Stimulated activated CD8-positive, alpha-beta memory T cell treated with anti-CD3 and anti-CD28 coated beads, Interleukin-4, amount 100 ng/mL, for 1 hour (primary cell): ENCODE measurements at places on chromosomes 6 and 20.

DNA sequence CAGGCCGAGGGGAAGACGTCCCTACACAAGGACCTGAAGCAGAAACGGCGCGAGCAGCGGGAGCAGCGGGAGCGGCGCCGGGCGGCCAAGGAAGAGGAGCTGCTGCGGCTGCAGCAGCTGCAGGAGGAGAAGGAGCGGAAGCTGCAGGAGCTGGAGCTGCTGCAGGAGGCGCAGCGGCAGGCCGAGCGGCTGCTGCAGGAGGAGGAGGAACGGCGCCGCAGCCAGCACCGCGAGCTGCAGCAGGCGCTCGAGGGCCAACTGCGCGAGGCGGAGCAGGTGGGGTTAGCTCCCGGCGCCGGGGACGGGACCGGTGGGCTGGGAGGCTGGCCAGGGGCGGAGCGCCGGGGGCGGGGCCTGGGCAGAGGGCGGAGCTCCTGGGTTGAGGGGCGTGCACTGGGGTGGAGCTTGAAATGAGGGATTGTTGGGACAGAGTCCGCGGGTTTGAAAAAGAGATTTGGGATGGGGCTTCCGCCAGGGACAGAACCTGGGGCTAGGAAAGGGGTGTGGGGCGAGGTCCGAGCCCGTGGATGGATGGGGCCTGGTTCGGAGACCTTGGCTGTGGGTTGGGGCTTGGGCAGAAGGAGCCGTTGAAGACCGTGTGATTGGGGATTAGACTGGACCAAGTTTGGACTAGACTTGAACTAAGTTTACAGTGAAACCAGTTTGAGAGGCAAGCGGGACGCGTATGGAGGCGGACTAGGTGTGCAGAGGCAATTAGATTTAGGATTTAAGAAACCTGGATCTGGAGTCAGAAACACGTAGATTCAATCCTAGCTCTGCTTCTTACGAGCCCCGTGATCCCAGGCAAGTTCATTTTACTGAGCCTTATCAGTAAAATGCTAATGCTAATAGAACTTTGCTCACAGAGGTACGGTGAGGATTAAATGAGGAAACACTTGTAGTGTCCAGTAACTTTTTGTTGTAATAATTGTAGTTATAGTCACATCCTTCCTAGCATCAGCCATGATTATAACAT, 20.9 kb downstream of the DEF6 start:
- no peak for DNase-seq

DNA sequence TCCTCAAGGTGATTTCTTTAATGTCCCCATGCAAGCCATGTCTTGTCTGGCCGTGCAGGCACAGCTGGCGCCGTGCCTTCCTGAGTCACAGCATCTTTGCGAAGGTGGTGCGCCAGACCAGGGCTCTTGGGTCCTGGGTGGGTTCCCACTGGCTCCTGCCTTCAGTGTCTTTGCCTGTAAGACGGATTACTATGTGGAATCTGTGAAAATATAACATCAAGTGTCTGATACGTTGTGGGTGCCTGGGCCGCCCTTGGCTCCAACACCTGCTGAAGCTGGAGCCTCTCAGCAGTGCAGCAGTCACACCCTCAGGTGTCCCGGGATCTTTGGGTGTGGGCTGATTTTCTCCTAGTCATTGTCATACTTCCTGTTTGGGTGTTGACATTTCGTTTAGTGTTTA, 3.2 kb downstream of the OSBPL2 start:
- no peak for DNase-seq

DNA sequence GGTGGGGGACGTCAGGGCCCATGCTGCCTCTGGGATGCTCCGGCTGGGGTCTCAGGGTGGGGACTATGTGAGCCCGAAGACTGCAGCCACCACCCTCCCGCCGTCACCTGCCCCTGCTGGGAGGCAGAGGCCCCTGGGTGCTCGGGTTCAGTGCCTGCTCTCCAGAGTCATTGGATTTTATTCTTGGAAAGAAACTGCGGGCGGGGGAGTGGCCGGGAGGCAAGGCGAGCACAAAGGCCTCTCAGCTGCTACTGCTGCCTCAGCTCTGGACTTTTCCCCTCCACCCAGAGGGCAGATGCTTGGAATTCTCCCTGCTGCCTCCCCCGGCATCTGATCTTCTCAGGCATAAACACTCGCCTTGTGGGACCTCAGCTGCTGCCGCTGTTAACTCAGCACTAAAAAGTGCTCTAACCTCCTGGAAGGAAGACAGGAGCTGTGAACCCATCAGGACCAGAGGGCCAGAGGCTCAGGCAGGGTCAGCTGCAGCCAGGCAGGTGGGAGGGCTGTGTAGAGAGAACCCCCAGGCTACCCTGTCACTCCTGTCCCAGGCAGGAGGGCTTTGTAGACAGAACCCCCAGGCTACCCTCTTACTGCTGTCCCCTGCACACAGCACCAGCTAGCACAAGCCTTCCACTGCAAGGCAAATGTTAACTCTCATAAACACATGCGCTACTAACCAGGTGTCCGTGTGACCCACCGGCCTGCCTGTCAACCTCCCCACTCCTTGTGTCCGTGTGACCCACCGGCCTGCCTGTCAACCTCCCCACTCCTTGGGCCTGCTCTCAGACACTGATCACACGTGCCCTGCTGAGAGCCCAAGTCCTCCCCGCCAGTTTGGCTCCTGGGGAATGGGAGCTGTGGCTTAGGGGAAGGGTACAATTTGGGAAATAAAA, 9.4 kb upstream of the FRMD1 start:
- DNase-seq: no peak

DNA sequence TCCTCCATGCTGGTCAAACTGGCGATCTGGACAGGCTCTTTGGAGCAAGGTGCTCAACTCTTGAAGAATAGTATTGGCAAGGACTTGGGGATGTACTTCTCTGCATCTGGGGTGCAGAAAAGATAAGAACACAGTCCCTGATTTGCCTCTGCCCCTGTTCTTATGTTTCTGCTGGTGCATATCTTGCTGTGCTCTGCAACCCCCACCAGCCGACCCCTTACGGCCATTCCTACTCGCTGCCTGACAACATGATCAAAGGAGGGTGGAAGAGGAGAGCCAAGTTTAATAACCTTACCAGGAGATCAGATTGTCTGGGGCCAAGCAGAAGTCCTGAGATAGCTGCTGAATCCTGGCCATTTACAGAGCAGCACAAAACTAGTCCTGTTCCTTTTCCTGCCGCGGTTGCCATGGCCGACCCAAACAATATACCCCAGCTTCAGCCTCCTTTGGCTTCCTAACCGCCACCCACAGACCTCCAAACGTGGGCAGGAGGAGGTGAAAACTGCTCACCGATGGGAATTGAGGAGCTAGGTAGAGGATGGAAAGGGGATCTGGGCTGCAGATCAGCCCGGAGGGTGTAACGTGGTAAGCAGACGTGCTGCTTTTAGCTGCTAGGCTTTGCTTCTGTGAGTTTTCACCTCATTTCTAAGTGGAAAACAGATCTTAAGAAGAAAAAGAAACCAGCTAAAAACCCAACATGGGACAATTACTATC, 60.9 kb downstream of the ATXN1 start:
- no peak for DNase-seq

DNA sequence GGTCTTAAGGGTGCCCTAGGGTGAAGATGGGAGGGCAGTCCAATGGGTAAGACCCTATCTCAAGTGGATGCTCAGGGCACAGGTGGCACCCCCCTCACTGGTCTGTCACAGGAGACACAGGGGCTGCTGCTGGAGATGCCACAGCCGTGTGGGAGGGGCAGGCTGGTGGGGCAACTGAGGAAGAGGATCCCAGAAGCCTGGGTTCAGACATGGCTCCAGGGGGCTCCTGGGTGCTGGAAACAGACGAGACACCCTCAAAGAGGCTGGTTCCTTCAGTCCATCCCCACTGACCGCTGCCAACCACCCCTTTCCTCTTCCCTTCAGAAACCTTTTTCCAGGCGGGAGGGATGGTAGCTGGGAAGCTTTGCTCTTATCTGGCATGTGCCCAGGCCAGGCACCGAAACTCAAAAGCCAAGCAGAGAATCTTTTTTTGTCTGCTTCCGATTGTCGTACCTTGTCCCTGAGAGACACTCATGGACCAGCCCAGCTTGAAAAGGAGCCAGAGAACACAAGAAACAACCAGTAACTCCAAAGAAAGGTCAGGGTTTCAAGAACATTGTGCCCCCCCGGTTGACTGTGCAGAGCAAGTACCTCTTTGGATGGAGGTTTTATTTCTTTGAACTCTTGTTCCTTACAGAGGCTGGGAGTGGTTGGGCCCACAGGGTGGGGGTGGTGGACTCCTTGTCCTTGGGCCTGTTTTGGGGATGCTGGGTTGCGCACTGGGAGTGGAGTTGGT, 28.5 kb upstream of the EMILIN3 start:
- no peak for DNase-seq

GRCh38 chr6:131399433-131399832, 173.6 kb upstream of the ARG1 start:
- DNase-seq: no peak
